ENCODE measurements at places on chromosomes 6 and 20. TPM values are rescaled to one million over a fixed set of nuclear protein-coding genes. Genes with fewer than 3 reads are reported as not detected.

The MPIG6B gene
- total RNA-seq = not detected

The HLA-DQB1 gene
- not detected for total RNA-seq

The POU3F2 gene
- not detected for total RNA-seq

The MOG gene
- not detected for total RNA-seq

The SLC22A23 gene
- total RNA-seq = 11.8 TPM

The TRIM10 gene
- total RNA-seq = not detected

The VGLL2 gene
- not detected for total RNA-seq

The BACH2 gene
- total RNA-seq = 0.06 TPM

The RSPO3 gene
- total RNA-seq = 0.50 TPM

The C20orf144 gene
- total RNA-seq = not detected

The PHF10 gene
- 14.0 TPM for total RNA-seq

The RAB44 gene
- total RNA-seq = not detected

The SLC22A3 gene
- 6.3 TPM for total RNA-seq

The RPN2 gene
- 237 TPM for total RNA-seq
